Neural crest cell (in vitro differentiated cells): ENCODE measurements at places on chromosomes 1 and 21.

DNA sequence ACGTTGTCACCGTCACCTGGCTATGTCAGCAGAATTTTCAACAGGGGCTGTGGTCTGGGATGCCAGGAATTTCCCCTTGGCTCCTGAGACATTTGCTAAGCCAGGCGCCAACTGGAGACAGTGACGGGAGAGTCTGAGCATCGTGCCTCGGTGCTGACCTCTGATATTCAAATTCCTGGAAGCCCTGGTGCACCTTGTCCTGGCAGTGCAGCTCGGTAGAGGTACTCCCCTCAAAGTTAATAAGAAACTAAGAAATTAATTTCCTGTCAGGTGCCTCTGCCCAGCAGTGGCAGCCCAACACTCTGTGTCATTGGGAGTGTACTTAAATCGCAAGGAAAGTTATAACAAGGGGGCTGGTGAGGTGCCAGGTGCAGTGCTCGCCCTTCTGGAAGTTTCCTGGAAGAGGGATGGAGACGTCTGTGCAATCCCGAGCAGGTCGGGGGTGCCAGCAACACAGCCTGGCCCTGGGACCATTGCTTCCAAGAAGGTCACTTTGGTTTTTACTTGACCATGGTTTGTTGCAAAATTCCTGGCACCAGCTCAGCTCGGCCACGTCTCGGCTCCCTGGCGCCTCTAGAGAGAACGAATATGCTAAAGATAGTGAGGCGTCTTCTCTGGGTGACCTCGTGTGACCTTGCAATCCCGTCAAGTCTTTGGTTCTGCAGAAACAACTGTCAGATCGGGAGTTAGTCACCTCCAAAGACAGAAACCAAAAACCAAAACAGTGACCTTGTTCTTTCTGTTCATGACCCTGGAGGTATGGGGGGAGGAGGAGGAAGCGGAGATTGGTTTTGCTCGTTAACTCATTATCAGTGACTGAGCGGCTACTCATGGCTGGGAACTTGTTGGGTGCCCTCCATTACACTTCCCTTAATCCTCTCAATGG, 149.5 kb upstream of the VAMP3 start:
- DNase-seq = no peak

DNA sequence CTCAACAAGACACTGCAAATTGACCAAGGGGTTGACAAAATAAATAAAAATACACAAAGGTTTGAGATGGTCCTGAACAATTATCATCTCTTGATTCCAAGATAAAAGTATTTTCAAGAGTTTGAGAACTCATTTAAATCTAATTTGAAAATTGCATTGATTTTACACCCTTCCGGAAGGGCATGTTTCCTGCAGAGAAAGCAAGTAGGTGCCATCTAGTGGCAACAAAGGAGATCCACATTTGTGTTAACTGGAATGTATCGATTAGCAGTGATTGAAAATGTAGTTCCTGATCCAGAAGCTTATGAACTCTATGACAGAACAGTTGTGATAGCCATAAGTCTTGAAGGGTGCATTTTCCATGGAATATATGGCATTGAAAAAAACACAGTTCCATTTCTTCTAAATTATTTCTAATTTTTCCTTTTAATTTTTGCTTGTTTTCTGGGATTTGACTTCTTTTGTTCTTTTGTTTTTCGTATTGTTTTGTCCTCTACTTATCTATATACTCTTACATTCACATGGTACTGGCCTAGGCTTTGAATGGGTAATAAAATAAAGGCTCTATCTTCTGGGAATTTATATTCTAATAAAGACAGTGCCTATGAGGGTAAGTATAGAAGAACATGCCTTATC, 143.7 kb downstream of the DNM3 start:
- no peak for DNase-seq

GRCh38 chr1:180881806-180882509, 30.7 kb upstream of the KIAA1614 start:
- no peak for DNase-seq

- DNase-seq = no peak
Measured at GRCh38 chr1:86765073-86765472, 60.7 kb downstream of the SH3GLB1 start.

- no peak for DNase-seq
Measured at GRCh38 chr1:35857830-35858229, 25.2 kb upstream of the AGO1 start.

GRCh38 chr1:109993885-109994284, 9.3 kb downstream of the AHCYL1 start:
- DNase-seq = no peak

GRCh38 chr1:114771992-114772391, 8.5 kb downstream of the SIKE1 start:
- DNase-seq = no peak

DNA sequence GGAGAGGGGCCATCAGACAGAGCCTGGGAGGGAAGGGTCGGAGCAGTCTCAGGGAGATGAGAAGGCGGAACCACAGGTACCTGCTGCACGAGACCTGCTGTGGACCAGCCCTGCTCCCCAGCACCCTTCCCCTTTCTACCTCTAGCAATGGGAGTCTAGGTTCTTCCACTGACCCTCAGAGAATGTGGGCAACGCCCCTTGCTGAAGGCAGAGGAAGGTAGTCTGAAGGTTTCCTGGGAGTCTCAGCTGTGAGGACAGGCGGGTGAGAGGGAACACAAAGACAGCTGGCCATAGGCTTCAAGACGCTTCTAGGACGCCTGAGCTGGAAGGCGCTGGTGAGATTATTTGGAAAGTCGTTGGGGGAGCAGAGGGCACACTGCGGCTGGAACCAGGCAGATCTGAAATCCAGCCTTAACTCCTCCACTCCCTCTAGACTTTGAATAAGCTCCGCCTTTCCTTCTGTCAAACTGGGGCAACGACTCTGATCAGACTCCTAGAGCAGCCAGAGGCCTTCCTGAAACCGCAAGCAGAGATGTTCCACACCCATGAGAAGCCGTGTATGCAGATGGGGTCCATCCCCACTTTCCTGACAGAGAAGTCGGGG, 18.1 kb downstream of the SLC45A3 start:
- DNase-seq = no peak

- DNase-seq = no peak
Measured at GRCh38 chr1:240402326-240402725, 209.6 kb downstream of the GREM2 start.

GRCh38 chr1:222535455-222535854, 12.4 kb downstream of the HHIPL2 start:
- DNase-seq = no peak

- DNase-seq = peak; percentile 64
Measured at GRCh38 chr1:44036409-44037139, 5.3 kb upstream of the SLC6A9 start.

DNA sequence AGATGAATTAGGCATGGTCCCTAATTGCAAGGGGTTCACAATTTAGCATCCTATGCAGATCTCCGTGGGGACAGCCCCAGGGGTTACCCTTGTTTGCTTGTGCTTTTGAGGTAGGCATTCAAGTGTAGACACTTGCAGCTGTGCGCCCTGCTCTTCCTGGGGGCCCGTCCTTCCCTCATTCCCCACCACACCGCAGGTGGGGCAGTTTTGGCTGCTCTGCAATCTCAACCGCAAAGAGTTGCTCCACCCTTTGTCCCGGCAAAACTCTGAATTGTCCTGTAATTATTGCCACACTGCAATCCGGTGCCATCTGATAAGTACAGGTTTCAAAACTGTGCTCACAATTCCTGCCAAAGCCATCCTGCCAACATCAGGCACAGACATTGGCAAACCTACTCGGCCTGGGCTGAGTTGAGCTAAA, 65.4 kb upstream of the LYST start:
- DNase-seq = no peak
